Neuronal stem cell (in vitro differentiated cells): ENCODE measurements at places on chromosomes 13 and 19.

GRCh38 chr19:45079911-45080370 is 881 bp downstream of the GEMIN7 start:
- H3K4me1 ChIP-seq: peaks cover 9% of the 10 kb centered on the region
- H3K36me3 ChIP-seq: peaks cover 7% of the 10 kb centered on the region
- peak overlapping the region; percentile 85 for H3K27ac ChIP-seq
- H3K4me3 ChIP-seq: peak overlapping the region; percentile 92

- DNase-seq: no peak
- H3K27ac ChIP-seq: no peak overlapping the region
- no peaks in the 10 kb centered on the region for H3K27me3 ChIP-seq
- H3K4me3 ChIP-seq: no peak overlapping the region
- H3K36me3 ChIP-seq: peaks cover 11% of the 10 kb centered on the region
Observed at GRCh38 chr19:9799162-9799561, 19.7 kb downstream of the FBXL12 start.

DNA sequence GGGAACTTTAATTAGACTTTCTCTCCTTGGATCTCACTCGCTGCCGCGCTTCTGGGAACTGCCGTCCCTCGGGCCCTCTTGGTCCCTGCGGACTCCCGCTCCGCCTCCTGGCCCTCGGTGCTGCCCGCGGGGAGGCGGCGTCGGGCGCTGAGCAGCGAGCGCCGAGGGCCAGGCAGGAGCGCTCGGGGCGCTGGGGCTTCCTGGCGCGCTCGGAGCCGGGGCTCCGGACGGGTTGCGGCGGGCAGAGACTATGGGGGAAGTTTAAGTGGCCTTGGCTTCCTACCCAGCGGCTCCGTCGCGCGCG is 704 bp downstream of the CHST8 start:
- no peaks in the 10 kb centered on the region for H3K36me3 ChIP-seq
- DNase-seq: peak; percentile 23
- peaks cover 84% of the 10 kb centered on the region for H3K27me3 ChIP-seq

- no peak overlapping the region for H3K4me3 ChIP-seq
- H3K36me3 ChIP-seq: peaks cover 3% of the 10 kb centered on the region
- no peaks in the 10 kb centered on the region for H3K27me3 ChIP-seq
- H3K4me1 ChIP-seq: peaks cover 16% of the 10 kb centered on the region
Observed at GRCh38 chr19:19433666-19434213, 28.3 kb downstream of the GATAD2A start.

DNA sequence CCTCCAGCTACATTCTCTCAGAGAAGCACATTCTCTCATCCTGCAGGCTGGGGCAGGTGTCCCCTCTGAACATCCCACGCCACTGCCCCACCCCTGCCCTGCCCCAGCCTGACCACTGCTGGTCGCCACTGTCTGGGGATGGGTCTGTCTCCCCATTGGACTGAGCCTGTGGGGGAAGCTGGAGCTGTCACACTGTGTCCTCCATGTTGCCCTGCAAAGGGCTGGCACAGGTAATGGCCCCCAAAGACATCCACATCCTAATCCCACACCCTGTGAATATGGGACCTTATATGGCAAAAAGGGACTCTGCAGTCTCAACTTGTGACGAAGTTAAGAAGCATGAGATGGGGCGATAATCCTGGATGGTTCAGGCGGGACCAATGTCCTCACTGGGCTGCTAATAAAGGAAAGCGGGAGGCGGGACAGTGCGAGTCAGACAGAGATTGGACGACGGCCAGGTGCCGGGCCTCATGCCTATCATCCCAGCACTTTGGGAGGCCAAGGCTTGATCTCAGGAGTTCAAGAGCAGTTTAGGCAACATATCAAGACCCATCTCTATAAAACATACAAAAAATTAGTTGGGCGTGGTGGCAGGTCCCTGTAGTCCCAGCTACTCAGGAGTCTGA is 9.1 kb downstream of the AP2S1 start:
- no peak overlapping the region for H3K27ac ChIP-seq
- no peaks in the 10 kb centered on the region for H3K27me3 ChIP-seq
- no peak overlapping the region for H3K4me3 ChIP-seq
- H3K4me1 ChIP-seq: no peaks in the 10 kb centered on the region
- no peak for DNase-seq
